ENCODE measurements at places on chromosomes 1 and 21.

DNA sequence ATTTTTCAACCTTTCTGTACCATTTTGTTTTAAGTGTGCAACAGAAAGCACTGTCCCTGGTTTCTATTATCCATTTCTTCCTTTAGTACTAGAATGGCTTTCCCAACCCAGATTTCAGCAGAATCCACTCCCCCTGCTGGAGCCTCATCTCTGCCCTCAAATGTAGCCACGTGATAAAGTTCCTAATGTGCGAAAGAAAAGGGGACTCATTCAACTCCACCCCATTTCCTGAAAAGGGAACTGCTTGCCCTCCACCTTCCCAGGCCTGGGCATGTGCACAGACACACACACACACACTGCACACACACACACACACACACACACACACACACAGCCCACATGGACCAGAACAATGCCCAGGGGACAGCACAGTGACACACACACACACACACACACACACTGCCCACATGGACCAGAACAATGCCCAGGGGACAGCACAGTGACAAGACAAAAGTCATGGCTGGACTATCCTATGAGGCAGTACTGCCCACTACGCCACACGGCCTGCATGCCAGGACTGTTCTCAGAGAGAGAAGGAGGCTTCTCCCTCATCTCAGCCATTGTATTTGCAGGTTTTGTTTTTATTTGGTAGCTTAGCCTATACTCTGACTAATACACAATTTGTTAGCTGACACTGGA is 33.2 kb downstream of the PACC1 start:
- DNase-seq, result no peak

- DNase-seq, result no peak
Observed at GRCh38 chr1:170085091-170085490, 10.6 kb upstream of the KIFAP3 start.

DNA sequence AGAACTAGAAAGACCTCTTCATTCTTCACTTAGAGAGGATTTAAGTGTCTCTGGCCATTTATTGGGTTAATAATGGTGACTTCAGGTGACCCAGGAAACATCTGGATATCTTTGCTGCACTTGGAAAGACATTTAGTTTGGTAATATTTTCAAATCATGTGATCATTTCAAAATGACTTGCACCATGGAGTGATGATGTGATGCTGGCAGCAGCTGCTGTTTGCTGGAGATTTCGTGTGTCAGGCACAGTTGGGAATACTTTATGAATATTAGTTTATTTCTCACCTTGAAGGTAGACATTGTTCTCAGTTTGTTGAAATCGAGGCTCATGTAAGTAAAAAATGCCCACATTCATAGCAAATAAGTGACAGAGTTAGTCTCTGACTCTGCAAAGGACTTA is 236.0 kb downstream of the DISC1 start:
- no peak for DNase-seq

GRCh38 chr1:91015794-91016550 is 5.9 kb downstream of the ZNF644 start:
- no peak for DNase-seq

GRCh38 chr1:14769486-14770274 is 171.2 kb downstream of the KAZN start:
- DNase-seq, result no peak

- no peak for DNase-seq
Observed at GRCh38 chr1:240499012-240499411, 112.9 kb downstream of the GREM2 start.

DNA sequence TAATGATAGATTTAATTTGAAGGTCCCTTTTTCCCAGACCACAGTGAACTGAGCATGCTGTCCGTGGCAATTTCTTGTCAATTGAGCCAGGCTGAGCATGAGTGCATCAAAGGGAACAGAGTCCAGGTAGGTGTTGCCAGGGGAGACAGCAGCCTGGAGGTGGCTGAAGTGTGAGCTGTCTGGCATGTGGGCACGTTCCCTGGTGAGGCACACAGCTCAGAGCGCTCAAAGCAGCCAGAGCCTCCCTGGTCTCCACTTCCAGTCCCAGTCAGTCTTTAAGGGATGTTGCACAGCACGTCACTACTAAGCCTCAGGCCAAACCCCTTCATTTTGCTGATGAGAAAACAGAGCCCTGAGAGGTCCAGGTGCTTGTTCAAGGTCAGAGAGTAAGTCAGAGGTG is 251.4 kb downstream of the MATN1 start:
- no peak for DNase-seq

DNA sequence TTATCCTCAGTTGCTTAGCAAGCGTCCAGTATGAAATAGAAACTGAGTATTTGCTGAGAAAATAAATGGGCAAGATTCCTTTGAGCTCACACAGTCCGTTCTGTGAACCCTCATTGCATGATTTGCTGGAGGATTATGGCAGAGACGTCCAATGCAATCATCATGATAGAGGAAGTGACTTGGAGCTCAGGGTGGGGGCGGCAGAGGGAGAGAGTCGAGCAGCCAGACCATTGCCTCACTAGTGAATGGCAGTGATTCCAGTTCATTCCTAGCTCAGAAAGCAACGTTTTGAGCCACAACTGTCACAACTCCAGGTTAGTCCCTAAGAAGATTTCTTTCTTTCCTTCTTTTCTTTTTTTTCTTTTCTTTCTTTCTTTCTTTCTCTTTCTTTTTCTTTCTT is 27.5 kb upstream of the COL9A2 start:
- no peak for DNase-seq

DNA sequence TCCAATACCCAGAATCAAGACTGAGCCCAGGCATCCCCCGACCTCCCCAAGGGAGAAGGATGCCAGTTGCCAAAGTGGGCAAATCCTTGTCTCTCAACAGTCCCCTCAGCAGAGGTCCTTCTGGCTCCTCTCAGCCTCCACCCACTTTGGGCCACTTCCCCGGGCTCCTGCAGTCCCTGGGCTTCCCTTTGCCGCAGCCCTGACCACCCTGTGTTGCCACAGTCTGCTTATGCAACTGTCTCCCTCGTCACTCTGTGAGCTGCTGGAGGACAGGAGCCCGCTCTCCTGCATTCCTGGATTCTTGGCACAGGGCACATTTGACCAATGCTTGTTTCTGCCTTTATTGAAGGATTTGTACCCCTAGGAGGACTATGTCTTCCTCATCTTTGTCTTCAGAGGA is 2.9 kb upstream of the LRP8 start:
- DNase-seq, result no peak

- no peak for DNase-seq
Observed at GRCh38 chr1:117653732-117654492, 48.1 kb downstream of the TENT5C start.

DNA sequence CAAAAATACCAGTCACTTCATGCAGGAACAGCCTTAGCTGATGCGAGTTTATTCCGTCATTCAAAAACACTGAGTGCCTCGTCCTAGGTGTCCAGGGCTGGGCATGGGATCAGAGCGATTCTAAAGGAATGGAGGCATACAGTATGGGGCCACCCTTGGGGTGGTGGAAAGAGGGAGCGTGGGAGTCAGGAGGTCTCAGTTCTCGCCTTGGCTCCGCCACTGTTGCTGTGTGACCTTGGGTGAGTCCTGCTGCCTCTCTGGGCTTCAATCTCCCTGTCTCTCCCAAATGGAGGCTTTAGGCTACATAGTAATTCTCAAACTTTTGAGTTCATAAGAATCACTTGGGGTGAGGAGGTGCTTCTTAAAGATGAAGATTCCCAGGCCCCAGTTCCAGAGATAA is 44.0 kb downstream of the OPRD1 start:
- DNase-seq, result no peak

DNA sequence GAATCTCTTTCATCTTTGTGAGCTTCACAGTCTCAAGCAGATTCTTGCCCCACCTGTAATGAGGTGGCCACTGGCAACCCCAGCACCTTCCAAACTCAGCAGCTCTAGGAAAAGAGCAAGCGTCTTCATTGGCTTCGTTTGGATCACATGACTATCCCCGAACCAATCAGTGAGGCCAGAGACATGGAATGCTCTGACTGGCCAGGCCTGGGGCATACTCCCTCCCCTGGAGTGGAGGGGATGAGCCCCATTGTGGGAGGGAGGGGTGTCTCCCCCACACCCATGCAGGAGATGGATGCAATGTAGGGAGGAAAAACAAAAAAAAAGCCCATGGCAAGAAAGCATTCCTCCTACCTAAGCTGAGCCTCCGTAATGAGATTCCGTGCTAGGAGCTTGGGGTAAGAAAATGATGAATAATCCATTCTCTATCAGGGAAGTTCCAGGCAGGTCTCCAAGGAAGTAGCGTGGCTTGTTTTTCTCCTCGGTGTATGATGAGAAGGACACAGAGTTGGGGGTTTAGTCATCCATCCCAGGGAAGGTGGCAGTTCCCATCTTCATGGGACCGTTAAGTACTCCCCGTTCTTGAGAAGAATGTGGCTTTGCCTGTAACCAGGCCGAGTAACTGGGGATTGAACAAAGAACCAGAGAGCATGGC is 32.7 kb downstream of the FHAD1 start:
- no peak for DNase-seq

Data from T-helper 9 cell (primary cell).